ENCODE measurements at places on chromosomes 3 and 15.

DNA sequence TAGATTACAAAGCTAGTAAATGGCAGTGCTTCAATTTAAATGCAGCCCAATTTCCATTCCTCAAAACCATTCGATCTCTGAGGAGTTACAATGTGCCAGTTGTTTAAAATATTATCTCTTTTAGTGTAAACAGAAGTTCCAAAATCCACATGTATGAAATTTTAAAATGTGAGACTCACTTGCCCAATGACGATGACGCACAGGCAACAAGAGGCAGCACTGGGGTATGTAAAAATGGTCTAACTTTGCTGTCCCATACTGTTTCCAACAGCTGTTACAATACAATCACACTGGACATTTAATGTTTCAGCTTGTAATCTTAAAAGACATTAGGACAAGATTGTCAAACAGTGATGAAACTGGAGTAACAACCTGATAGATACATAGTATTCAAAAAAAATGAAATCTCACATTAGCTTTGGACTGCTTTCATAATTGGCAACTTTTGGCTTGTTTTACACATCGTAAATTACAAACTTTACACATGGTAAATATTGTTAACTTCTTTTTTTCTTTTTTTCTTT lies 12.2 kb downstream of the SLTM start:
- DNase-seq, result no peak

- no peak for DNase-seq
Measured at GRCh38 chr15:80562846-80563245, 132.3 kb upstream of the ABHD17C start.

GRCh38 chr15:44712346-44713005 lies 1.2 kb downstream of the B2M start:
- DNase-seq, result peak; percentile 13

DNA sequence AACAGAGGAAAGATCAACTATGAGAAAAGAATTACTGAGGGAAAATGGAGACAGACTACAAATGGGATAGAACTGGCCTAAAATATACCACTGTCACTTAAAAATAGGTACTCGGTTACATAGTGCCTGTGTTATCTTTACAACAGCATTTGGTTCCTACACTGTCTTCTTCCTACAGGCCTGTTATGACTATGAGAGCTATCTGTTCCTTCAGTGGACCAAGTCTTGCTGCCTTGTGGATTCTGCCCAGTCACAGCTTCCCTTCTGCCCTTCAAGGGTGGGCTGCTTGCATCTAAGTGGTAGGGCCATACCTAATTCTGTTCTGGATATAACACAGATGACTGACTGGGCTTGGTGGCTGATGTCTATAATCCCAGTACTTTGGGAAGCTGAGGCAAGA lies 13.8 kb upstream of the ARHGEF3 start:
- DNase-seq, result no peak

- no peak for DNase-seq
Measured at GRCh38 chr3:35422836-35423601, 216.3 kb upstream of the ARPP21 start.

GRCh38 chr15:100113351-100114080 lies 228.3 kb downstream of the ADAMTS17 start:
- DNase-seq, result no peak

DNA sequence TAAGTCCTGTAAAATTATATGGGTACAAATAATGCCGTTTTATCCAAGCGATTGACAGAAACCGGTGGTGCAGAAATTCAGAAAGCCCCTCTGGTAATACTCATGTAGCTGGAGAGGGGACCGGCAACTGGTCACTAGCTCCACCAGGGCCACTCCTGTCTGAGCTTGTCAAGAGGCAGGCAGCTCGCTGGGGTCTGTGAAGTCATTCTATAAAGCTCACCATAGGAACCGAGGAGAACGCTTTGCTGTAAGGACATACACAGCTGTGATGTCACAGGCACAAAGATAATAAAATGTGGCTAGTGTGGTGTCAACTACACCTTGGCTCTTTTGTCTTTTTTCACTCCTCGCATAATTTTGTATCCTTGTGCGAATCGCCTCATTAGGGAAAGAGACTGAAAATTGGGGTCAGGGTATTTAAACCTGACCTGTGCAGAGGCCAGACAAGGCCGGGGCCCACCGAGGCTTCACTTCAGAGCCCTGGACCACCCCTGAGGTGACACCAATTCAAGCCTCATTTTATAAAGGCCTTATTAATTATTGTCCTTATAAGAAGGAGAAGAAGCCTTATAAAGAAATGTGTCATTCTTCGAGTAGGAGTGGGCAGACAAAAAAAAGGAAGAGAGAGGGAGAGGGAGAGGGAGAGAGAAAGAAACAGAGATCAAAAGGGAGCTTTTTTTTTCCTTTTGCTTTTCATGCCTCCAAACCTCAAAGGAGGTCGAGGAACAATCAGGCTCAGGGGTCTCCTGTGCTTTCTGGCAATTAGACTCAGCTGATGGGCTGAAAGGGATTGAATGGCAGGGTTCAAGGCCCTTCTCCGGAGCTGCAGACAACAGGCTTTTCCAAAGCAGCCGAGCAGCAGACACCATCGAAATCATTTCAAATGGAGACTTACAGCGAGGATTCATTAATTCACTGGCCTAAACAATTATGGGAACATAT lies 813.3 kb upstream of the ARRDC4 start:
- no peak for DNase-seq

DNA sequence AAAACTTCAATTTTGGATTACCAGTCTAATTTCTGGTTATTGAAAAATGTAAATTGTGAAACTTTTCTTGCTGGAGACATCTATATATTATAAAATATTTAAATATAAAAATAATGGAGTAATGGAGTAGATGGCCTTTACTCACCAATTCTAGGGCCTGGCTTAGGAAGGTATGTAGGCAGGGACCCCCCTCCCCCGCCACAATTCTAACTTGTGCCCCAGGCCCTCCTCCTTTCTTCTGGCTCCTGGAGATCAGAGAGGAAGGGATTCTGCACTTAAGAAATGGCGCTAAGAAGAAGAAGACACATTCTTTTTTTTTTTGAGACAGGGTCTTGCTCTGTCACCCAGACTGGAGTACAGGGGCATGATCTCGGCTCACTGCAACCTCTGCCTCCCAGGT lies 49.5 kb downstream of the CGNL1 start:
- DNase-seq, result no peak

GRCh38 chr3:23928524-23928923 lies 11.6 kb downstream of the RPL15 start:
- no peak for DNase-seq

DNA sequence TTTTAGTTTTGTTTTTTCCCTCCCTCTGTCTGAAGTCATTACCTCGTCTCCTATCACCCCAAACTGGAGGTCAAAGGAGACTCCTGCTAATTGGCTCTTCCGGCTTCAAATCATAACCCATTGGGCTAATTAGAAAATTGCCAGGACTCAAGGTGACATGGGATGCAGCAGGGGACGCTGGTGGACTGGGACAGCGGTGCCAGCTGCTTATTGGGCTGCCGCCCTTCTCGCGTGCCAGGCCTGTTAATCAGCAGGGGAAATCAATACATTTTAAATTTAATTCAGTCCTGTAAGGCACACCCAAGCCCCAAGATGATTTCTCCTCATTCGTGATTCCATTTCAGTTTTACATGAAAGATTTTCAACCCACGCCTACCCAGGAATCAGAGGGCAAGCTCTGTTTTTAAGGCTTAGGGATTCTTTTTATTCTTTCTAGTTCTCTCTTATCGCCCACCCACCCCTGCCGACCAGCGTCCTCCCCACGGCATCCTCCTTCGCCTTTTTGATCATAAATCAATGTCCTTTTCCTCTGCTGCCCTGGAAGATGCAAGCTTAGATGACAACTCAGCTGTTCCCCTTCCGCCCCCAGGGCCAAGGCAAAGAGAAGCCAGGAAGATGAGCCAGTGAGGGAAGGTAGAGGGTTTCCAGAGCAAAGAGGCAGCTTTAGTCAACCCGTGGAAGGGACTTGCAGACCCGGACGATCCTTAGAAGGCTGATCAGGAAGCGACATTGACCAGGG lies 329.6 kb downstream of the UACA start:
- DNase-seq, result no peak

- DNase-seq, result no peak
Measured at GRCh38 chr3:17639257-17639656, 103.2 kb downstream of the TBC1D5 start.

DNA sequence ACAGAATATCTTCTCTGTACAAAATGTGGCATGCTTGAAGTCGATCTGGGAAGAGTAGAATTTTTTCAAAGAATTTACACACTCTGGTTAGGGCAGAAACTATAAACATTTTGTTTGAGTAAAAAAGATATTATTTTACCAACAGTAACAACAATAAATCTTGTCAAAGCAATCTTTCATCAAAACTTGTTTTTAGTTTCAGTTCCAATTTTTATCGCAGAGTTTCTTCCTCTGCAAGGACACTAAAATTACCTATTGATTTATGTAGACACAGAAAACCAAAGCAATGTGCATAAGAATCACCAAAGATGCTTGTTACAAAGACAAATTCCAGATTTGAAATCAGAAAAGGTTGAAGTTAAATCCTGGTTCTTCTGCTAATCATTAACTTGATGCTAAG lies 61.9 kb downstream of the CGGBP1 start:
- no peak for DNase-seq

GRCh38 chr3:53169045-53169831 lies 8.2 kb downstream of the PRKCD start:
- no peak for DNase-seq

GRCh38 chr3:108221393-108221792 lies 831 bp downstream of the IFT57 start:
- DNase-seq, result no peak

DNA sequence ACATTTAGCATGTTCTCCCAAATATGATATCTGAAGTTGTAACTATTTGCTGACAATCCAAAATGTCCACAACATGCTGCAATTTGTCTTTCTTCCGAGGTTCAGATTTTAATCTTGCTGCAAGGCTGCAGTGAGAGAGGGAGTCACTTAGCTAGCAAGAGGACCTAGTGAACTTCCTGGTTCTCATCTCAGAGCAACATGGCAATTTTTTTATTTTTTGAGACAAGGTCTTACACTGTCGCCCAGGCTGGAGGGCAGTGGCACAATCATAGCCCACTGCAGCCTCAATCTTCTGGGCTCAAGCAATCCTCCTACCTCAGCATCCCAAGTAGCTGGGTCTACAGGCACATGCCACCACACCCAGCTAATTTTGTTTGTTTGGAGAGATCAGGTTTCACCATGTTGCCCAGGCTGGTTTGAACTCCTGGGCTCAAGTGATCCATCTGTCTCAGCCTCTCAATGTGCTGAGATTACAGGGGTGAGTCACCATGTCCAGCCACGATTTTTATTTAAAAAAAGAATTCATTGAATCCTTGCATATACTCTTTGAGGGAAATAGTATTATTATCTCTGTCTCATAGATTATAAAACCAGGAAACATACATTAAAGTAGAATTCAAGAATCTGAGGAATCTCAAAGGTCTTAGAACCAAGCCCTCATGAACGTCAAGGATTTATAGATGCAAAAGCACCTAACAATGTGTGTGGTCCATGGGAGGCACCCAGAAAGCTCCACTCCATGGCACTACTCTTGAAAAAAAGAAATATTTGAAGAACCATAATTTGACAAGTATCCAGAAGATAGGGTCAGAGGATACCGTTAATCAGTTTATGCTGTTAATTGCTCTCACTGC lies 9.1 kb downstream of the HDC start:
- no peak for DNase-seq

DNA sequence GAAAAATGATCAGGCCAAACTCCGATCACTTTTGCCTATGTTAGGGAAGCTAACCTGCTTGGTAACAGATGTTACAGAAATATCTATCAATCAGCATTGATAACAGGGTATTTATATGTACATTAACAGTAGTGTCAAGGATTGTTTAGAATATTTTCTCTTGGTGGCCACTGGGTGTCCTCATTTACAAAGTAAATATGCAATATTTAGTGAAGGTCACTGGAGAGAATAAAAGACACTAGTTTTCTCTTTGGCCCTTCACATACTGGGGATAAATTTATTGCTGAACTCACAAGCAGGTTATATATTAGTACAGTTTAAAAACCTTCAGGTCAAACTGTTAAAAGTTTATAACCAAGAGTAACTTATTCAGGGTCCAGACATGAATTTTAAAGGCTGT lies 69.0 kb downstream of the TIGIT start:
- peak; percentile 21 for DNase-seq

GRCh38 chr3:96410006-96410730 lies 404.2 kb upstream of the EPHA6 start:
- no peak for DNase-seq

- DNase-seq, result no peak
Measured at GRCh38 chr3:133115176-133115575, 77.0 kb downstream of the TMEM108 start.

DNA sequence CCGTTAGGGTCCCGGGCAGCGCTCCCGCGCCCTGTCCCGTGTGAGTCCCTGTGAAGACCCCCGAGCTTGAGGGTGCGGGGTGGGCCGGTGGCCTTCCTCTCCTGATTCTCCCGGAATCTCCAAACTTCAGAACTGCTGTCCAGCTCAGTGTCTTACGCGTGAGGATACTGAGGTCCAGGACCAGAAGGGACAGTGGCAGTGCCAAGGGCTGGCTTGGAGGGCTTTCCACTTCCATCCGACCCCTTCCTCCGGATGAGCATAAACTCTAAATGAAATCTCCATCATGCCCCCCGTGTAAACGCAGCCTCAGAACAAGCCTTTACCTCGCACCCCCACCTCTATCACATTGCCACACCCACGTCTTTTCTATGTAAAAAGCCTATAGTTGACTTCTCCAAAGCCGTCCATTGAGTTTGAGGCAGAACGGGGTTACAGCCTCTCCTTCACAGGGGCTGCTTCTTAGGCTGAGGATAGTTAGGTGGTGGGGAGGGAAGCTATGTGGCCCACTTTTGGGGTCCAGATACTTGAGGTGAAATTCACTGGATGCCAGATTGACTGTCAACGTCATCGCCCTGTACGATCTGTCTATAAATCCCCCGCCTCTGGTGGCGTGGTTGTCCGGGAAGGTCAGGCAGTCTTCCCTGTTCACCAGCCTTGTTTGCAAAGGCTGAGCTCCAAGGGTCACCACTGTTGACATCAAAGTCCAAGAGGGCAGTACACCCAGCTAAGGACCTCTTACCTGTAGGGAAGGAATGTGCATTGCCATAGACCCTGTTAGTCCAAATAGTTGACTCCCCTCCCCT lies 1.1 kb downstream of the EDEM1 start:
- DNase-seq, result no peak

- DNase-seq, result no peak
Measured at GRCh38 chr15:89836267-89837133, 21.8 kb upstream of the ANPEP start.

DNA sequence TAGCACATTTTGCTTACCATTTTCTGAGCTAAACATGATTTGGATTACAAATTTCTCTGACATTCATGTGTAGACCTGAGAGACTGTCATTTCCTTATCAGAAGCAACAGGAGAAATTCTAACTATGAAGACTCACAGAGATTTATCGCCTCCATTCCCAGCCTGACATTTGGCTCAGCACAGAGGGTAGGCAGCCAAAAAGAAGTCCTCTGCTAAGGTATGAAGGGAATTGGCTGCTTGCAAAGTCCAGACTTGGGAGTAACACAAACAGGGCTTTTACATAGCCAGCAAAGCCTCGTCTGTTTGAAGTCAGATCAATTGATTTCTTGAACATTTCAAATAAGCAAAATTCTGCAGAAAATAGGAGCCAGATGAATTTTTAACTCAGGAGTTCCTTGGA lies 57.0 kb upstream of the CMSS1 start:
- DNase-seq, result no peak

GRCh38 chr15:88249220-88249619 lies 7.3 kb downstream of the NTRK3 start:
- no peak for DNase-seq

Measured in NCI-H1105 (cell line).